ENCODE measurements at places on chromosomes 7 and 10.

- DNase-seq, result no peak
These were observed 77.5 kb downstream of the LRRC4 start for GRCh38 chr7:127953423-127954356.

GRCh38 chr7:35758421-35758820 lies 42.4 kb upstream of the SEPTIN7 start:
- no peak for DNase-seq

GRCh38 chr10:11335167-11335652 lies 276.2 kb downstream of the USP6NL start:
- DNase-seq, result no peak

GRCh38 chr10:122363722-122364463 lies 10.6 kb upstream of the PLEKHA1 start:
- no peak for DNase-seq

GRCh38 chr7:2909043-2909442 lies 64.9 kb upstream of the GNA12 start:
- DNase-seq, result no peak

GRCh38 chr7:114468844-114469243 lies 54.2 kb downstream of the FOXP2 start:
- no peak for DNase-seq

- no peak for DNase-seq
These were observed 2.0 kb downstream of the FXYD4 start for GRCh38 chr10:43373461-43373860.

DNA sequence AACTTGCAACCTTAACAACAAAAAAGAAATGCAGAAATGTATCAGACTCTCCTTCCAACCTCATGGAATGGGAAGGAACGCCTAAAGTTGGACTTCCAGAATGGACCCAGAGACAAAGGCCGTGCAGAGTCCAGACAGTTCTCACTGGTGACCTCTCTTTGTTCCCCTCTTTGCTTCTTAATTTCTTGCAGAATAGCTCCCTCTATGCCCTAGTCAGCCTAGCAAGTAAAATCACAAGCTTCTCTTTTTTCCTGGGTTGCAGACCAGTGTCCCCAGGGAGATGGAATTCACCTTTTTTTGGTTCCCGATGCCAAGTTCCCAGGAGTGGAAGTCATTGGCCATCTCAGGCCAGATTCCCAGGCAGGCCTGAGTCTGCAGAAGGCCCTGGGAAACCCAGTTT lies 278.0 kb downstream of the CCSER2 start:
- no peak for DNase-seq

DNA sequence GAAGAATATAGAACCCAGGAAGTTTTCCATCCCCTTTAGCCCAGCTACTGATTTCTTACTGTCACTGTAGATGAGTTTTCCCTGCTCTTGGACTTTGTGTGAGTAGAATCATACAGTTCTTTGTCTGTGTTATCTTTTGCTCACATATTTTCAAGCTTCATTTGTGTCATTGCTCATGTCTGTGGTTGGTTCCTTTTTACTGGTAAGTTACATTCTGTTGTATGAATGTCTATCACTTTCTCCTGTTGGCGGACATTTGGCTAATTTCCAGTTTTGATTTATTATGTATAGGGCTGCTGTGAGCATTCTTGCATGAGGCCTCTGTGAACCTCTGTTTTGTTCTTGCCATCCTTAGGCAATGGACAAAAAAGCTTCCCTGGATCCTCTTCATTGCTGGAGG lies 5.3 kb downstream of the GLRX3 start:
- DNase-seq, result no peak

GRCh38 chr7:130386876-130387275 lies 6.6 kb downstream of the CPA1 start:
- DNase-seq, result no peak

- no peak for DNase-seq
These were observed 44.9 kb downstream of the HYCC1 start for GRCh38 chr7:22969010-22969431.

GRCh38 chr10:109875828-109876821 lies 47.2 kb downstream of the XPNPEP1 start:
- no peak for DNase-seq
